ENCODE measurements at places on chromosomes 3 and 15.

DNA sequence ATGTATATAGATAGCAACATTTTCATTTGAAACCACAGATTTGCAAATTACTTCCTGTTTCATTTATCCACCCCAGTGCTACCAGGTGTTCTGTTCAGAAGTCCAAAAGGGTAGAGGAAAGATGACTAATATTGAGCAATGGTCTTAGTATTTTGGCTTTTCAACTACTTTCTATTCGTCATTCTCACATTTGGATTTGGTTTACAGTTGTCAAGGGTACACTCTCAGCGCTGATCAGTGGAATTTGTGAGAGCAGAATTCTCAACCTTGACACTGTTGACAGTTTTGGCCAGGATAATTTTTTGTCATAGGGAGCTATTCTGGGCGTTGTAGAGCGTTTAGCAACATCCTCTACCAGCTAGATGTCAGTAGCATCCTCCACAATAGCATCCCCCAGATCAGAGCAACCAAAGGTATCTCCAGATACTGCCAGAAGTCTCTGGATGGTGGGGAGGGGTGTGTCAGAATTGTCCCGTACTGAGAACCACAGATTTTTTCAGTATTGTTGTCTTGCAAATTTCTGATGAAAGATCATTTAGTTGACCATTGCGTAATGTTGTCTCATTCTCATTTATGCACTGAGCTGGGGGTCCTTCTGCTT is 4.2 kb downstream of the HMCES start:
- no peak for DNase-seq

GRCh38 chr15:35130245-35130644 is 45.1 kb upstream of the NANOGP8 start:
- no peak for DNase-seq

- DNase-seq = no peak
Measured at GRCh38 chr3:9045371-9045770, 82.1 kb upstream of the RAD18 start.

DNA sequence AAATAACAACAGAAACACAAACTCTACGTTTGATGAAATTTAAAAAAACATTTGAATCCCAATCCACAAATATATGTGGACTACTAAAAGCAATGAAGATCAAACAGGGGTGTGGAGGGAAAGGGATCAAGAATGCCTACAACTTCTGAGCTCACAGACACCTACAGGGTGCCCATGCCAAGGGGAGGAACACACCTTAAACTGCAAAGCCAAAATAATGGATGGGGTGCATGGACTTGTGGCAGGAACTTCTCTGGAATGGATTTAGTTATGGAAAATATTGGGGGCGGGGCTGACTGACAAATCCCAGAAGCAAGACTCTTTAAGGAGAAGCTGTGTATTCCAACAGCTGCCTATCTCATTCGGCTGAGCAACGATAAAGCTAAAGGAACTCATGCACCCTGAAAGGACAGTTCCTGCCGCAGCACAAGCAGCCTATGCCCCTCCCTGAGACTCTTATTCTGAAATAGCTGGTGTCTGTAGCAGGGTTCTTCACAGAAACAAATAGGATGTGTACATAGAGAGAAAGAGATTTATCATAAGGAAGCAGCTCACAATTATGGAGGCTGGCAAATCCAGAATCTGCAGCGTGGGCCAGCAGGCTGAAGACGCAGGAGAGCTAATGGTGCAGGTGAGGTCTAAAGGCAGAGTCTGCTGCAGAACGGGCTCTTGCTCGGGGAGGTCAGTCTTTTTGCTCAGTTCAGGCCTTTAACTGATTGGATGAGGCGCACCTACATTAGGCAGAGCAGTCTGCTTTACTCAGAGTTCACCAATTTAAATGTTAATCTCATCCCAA is 24.5 kb upstream of the PLA2G4D start:
- no peak for DNase-seq

- no peak for DNase-seq
Measured at GRCh38 chr3:55884491-55885285, 397.6 kb upstream of the WNT5A start.

DNA sequence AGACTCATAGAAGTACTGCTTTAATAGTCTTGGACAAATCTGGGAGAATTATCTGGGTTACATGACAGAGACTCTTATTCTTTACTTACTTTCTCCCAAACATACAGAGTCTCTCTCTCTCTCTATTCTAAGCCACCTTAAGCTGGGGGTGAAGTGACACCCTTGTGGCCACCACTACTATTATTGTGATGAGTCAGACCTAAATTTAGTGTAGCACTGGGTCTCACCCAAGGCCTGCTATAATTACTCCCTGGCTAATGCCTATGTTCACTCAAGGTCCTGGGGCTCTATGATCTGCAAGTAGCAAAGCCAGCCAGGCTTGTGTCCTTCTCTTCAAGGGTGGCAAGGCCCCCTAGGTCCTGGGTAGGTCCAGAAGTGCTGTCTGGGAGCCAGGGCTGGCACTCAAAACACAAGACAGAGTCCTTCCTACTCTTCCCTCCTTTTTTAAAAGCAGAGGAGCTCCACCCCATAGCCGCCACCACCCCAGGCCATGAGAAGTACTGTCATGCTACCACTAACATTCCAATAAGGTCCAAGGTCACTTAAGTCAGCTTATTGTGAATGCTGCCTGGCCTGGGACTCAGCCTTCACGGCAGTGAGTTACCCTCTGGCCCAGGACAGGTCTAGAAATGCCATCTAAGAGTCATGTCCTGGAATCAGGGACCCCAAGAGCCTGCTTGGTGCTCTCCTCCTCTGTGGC is 183.6 kb downstream of the POLQ start:
- no peak for DNase-seq

DNA sequence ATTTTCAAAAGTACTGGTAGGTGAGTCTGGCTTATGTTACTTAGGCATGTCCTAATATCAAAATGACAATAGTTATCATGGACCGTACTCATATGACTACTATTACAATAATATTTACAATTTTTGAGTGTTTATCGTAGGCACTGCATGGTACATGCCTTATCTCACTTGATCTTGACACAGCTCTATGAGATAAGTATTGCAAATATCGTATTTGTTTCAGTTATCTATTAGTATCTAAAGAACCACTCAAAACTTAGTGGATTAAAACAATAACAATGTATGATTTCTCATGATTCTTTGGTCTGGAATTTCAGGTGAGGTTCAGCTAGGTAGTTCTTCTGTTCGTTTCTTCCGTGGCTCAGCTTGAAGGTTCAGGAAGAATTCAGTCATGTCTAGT is 59.7 kb upstream of the XCR1 start:
- no peak for DNase-seq

DNA sequence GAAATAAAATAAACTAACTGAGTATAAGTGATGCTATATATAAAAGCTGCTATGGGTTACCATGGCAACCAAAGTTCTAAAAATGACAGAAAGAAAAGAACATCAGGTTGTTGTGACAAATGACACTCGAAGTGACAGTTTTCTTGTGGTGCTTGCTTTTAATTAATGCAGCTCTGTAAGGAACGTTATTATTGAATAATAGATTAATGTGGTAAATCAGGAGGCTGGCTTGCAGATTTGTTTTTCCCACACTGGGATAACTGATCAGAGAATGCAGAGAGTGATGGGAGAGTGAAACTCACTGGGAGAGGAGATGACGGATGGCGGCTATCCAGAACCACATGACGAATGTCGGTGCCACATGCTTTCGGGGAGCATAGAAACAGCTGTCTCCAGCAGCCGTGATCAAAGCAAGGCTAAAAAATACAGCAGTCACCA is 207.0 kb upstream of the ATP10A start:
- no peak for DNase-seq

DNA sequence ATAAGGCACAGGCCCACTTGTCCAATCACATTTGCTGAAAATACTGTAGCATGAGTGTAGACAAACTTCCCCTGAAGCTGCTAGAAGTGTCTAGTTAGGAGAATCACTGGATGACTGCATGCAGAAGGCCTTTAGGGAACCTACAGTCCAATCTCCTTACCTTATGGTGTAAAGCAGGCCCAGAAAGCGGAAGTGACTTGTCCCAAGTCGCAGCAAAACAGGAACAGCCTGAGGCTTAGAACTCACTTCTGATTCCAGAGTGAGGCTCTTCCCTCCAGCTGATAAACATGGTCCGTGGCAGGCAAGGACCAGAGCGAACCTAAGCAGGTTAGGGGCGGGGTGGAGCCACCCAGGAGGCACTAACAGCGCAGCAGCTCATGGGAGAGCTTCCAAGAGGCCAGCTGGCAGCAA is 2.5 kb downstream of the GRAMD2A start:
- DNase-seq = no peak

- no peak for DNase-seq
Measured at GRCh38 chr3:46667061-46667621, 26.3 kb downstream of the ALS2CL start.

GRCh38 chr15:77807115-77807514 is 174.4 kb upstream of the LINGO1 start:
- DNase-seq = no peak

DNA sequence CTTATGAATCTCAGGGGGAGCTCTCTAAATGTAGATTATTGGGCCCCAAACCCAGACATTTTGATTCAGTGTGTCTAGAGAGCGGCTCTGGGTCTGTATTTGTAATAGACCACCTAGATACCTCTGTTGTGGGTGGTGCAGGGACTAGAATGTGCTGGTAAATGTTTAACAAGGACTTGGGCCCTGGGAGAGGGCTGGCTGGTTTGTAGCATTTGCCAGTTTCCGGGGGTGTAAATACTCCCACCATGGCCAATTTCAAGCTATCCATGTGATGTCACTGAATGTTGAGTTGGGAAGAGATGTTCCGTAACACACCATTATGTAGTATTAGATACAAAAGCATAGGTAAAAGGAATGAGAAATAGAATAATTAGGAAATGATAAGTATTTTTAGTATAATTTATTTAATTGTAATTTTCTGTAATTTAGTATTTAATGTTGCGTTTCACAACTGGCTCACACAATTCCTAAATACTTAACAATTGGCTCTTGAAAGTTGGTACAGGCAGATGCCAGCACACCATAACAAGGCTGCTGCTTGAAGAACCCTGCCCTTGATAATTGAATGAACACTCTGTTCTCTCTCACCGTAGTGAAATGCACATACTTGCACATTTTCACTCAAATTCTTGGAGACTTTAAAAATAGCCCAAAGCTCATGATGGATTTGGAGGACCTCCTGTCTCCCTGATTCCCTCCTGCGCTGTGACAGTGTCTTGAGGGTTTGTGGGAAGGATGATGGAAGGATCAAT is 359.2 kb upstream of the PROK2 start:
- no peak for DNase-seq

GRCh38 chr15:74318376-74319137 is 48.9 kb downstream of the CYP11A1 start:
- no peak for DNase-seq

DNA sequence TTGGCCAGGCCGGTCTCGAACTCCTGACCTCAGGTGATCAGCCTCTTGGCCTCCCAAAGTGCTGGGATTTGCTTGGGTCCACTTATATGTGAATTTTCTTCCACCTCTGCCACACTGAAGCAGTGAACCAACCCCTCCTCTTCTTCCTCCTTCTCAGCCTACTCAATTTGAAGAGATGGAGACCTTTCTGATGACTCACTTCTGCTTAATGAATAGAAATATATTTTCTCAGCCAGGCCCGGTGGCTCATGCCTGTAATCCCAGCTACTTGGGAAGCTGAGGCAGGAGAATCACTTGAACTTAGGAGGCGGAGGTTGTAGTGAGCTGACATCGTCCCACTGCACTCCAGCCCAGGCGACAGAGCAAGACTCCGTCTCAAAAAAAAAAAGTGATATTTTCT is 46.8 kb upstream of the GATM start:
- DNase-seq = no peak

- DNase-seq = no peak
Measured at GRCh38 chr3:184277366-184277765, 1.5 kb downstream of the ECE2 start.

GRCh38 chr3:195084746-195085145 is 186.2 kb downstream of the XXYLT1 start:
- DNase-seq = no peak

DNA sequence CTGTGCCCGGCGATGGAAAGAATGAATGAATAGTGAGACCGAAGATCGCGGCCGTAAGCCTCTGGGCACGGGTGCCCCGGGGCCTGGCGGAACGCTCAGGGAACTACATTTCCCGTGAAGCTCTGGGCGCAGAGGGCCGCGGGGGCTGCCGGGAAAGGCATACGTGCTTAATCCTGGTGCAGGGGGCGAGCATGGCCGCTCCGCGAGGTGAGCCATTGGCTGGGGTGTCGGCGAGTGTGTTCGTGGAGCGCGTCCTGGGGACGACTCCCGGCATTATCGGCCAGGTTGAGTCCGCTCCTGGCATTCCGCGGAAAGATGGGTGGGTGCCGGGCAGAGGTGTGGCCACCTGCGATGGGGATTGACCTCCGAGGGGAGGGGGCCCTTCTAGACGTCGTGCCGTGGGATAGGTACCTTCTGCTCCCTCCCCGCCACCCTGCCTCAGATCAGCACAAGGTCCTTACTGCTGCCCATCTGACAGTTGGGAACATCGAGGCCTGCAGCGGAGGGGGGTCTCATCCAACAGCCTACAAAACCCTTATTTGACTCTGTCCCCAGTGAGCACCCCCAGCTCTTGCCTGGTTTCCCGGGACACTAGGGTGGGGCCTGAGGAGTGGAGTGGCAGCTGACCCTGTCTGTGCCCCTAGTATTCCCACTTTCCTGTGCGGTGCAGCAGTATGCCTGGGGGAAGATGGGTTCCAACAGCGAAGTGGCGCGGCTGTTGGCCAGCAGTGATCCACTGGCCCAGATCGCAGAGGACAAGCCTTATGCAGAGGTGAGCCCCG is at the start of gene MPI:
MPI (plus strand) TSS at position 160 of the 782 bp plus-strand sequence; CDS start at position 192, 32 bp downstream.
- peak; percentile 49 for DNase-seq

GRCh38 chr3:10279384-10280176 is 13.2 kb downstream of the GHRL start:
- DNase-seq = no peak

- DNase-seq = no peak
Measured at GRCh38 chr3:67349551-67350174, 304.7 kb downstream of the SUCLG2 start.

DNA sequence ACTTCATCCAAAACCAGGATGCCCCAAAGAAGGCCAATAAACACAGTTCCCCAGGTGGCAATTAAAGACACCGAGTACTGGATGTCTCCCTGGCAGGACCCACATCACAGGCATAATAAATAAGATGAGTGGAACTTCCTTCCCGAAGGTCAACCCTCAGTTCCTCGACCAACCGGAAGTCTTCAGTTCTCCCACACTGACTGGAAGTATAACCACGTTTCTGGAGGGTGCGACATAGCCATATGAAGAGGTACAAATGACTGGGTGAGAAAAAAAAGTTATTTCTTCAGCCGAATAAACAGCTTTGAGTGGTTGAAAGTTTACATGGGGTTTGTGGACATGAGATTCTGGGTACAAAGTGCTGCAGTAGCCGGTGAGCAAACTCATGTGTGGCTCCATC is 34.6 kb upstream of the MUC13 start:
- DNase-seq = no peak

DNA sequence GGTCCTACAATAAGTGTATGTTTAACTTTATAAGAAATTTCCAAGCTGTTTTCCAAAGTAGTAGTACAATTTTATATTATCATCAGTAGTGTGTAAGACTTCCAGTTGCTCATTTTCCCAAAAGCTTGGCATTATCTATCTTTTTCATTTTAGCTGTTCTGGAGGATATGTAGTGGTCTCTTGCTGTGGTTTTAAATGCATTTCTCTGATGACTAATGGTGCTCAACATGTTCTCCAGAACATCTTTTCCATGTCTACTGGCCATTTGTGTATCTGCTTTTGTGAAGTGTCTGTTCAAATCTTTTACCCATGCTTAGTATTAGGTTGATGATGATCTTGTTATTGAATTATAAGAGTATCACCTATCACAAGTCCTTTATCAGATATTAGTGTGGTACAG is 13.3 kb downstream of the BCL2A1 start:
- no peak for DNase-seq

- no peak for DNase-seq
Measured at GRCh38 chr15:66014635-66015182, 145.4 kb downstream of the RAB11A start.
